T-helper 2 cell (primary cell): ENCODE measurements at places on chromosomes 1 and 21.

GRCh38 chr1:40344597-40344996 lies 27.5 kb upstream of the COL9A2 start:
- DNase-seq = no peak

- DNase-seq = no peak
Measured at GRCh38 chr1:243587823-243588560, 262.1 kb downstream of the AKT3 start.

GRCh38 chr1:16366722-16367257 lies at the start of gene SZRD1:
TSS of gene SZRD1 (plus strand) at chr1:16367242. CDS start at chr1:16367258, 16 bp downstream.
- DNase-seq = peak; percentile 100

GRCh38 chr21:18204931-18205330 lies 39.7 kb upstream of the CHODL start:
- DNase-seq = no peak

DNA sequence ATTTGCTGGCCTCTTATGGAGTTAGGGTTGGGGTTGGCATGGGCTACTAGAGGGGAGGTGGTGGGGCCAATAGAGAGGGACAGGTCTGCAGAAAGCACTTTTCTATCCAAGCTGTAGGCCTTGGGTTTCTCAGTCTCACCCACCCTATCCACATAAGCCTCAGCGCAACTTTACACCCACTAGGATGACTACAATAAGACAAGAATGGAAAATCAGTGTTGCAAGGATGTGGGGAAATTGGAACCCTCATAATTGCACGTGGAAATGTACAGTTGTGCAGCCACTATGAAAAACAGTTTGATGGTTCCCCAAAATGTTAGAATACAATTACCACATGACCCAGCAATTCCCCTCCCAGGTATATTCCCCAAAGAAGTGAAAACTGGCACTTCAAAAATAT lies 14.0 kb upstream of the GSTM4 start:
- no peak for DNase-seq

- DNase-seq = no peak
Measured at GRCh38 chr1:234643111-234643849, 33.3 kb upstream of the IRF2BP2 start.

DNA sequence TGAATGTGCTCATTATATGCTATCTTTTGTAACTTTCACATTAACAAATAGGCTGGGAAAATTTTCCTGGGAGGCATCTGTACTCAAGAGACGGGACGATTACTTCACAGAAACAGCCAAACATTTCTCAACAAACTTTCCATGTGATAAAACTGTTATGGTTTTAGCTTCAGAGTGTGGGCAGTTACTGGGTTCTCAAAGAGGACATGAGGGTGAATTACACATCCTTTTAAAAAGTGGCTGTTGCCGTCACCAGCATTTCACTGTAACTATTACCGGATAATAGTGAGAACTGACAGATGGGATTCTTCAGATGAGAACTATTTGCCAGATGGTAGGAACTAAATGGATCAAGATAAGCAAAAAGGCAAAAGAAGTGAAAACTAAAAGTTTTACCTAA lies 109.1 kb downstream of the APP start:
- DNase-seq = no peak

DNA sequence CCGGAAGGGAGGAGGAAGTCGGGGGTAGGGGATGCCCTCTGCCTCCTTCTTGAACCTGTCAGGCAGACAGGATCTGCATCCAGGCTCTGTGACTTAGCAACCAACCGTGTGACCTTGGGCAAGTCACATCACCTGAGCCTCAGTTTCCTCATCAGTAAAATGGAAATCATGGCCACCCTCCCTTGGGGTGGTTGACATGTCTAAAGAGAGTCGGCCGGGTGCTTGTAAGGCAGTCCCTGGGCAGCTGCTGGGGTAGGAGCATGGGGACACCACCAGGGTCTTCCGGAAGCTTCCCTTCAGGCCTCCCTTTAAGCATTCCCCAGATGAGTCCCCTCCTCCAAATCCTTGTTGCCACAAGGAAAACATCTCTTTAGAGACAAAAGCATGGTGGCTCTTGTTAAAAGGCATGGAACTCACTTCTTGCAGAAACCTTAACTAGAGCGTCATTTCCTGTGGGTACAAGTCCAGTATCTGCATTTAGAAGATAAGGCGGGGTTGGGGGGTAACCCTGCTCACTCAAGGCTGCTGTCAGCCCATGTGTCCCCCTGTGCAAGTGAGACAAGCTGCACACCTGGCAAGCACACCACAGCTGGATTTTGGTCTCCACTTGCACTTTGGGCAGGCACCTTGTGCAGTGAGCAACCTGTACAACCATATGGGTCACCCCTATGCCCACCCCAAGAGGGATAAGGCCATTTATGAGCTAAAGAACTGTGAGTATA lies 10.4 kb downstream of the CLCNKB start:
- DNase-seq = no peak
